ENCODE measurements at places on chromosomes 2 and 18.

DNA sequence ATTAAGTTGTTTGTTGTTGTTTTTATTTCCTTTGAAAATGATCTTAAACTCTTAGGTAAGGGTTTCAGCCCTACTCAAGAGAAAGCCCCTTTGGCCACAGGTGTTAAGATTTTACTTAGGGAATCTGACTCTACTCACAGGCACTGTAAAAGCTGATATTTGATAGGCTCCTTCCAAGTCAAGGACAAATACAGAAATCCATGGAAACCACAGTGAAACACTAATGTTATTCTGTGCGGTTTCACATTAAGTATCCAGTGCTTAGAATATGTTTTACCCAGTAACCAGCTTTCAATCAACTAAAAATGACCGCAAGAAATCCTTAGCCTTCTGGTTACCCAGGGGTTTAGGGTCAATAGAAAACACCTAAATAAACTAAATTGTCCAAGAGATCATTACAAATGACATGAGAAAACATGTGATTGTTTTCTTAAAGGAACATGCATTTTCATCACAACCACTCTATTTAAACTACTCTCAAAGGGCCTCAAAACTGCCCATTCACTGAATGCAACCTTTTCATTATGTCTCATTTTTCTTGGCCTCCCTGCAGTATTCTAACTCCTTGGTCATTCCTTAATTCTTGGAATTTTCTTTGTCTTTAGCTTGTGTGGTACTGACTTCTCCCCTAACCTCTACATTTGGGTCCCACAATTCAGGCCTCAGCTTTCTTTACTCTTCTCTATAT is 56.0 kb downstream of the CDH2 start:
- DNase-seq: no peak

DNA sequence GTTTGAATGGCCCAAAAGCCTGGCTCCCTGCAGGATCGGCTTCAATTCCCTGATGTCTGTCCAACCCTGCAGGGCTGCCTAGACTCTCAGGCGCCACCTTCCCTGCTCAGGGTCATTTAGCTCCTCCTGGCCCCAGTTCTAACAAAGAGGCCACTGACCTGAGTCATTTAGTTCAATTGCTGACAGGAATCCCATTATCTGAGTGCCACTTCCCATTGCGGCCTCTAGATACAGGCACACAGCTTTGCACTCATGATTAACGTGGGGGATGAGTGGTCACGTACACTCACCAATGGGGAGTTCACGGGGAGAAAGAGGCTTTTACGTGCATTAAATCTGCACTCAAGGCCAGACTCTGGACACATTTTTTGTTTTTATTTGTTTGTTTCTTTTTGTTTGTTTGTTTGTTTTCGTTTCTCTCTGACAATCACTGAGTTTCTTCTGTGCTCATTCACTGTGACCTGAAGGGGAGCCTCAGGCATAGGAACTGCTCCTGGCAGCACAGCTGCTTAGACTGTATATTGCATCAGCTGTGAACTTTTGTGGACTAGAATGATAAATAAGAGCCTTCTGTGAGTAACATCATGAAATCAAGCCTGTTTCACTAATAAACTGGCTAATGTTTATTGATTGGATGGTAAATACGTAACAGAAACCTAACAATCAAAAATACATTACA is 118.9 kb upstream of the CTNNA2 start:
- no peak for DNase-seq

GRCh38 chr18:32879497-32879896 is 106.7 kb upstream of the KLHL14 start:
- no peak for DNase-seq

GRCh38 chr2:107419191-107419590 is 407.5 kb upstream of the RGPD4 start:
- DNase-seq: no peak

GRCh38 chr2:17101091-17101490 is 417.1 kb downstream of the RAD51AP2 start:
- DNase-seq: no peak

GRCh38 chr2:45169339-45170190 is 160.3 kb upstream of the SIX2 start:
- DNase-seq: no peak

Data from left renal pelvis (tissue), 4 donors.